Progenitor cell of endocrine pancreas (in vitro differentiated cells): ENCODE measurements at places on chromosomes 7 and 10. TPM values are rescaled to one million over a fixed set of nuclear protein-coding genes. Genes with fewer than 3 reads are reported as not detected.
A peak's percentile ranks its signal among the peaks of the same experiment; 100 is the strongest.

DNA sequence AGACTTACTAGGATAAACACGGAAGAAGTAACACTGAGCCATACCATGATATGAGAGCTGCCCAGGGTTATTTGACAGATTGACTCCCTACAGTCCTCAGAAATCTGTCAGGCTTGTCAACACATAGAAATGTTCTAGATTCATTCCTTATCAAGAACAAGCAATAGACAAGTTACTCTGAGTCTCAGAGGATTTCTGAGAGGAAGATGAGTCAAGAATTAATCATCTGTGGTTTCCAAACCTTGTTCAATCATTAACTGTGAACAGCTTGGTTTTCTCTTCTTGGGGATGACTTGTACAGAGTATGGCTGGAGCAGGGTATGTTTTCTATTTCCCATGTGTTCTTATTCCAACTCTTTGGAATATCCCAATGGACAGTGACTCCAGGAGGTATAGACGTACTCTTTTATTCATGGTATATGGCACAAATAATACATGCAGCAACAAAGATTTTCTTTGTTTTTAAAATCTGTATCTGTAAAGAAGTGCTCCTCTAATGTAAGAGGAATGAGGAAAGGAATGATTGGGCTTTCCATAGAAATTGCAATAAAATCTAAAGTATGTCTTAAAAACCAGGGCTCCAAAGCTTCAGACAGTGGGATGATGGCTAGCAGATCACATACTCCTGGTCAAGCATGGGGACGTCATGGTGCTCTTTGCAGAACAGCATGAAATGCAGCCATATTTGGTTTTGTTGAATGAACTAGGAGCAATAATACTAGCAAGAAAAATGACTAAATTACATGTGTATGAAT, 11.9 kb upstream of the SFR1 start:
- H3K36me3 ChIP-seq, result no peaks in the 10 kb centered on the region
- H3K4me1 ChIP-seq, result peaks cover 10% of the 10 kb centered on the region
- no peaks in the 10 kb centered on the region for H3K27me3 ChIP-seq
- H3K27ac ChIP-seq, result no peak overlapping the region
- no peak for DNase-seq

GRCh38 chr7:112444505-112444904, 5.8 kb upstream of the IFRD1 start:
- no peak overlapping the region for H3K27ac ChIP-seq
- no peaks in the 10 kb centered on the region for H3K36me3 ChIP-seq
- no peak for DNase-seq
- H3K27me3 ChIP-seq, result no peaks in the 10 kb centered on the region

- no peak overlapping the region for H3K4me3 ChIP-seq
- H3K27me3 ChIP-seq, result no peaks in the 10 kb centered on the region
- no peak for DNase-seq
- peaks cover 22% of the 10 kb centered on the region for H3K36me3 ChIP-seq
Observed at GRCh38 chr7:131431289-131431688, 103.6 kb downstream of the MKLN1 start.

DNA sequence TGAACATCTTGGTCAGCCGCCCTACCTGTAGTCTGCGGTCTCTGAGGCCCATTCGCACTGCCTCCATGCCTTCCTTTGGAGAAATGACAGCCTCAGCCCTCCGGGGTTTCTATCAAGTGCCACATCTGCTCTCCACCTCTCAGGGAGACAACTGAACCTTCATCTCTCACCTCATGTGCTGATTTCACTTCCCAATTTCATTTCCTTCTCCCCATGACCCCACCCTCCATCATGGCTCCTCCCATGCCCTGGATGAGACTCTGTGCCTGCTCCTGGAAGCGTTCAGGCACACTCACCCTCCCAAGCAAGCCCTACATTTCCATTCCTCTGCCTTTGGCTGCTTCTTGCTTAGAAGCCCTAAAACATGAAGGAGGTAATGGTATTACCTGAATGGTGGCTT, 7.8 kb upstream of the SCD start:
- H3K4me3 ChIP-seq, result no peak overlapping the region
- no peak for DNase-seq
- H3K4me1 ChIP-seq, result peaks cover 21% of the 10 kb centered on the region
- H3K27ac ChIP-seq, result no peak overlapping the region
- H3K27me3 ChIP-seq, result peaks cover 2% of the 10 kb centered on the region
- no peaks in the 10 kb centered on the region for H3K36me3 ChIP-seq

GRCh38 chr10:93189944-93190343, 116.3 kb downstream of the CYP26A1 start:
- H3K4me1 ChIP-seq, result peaks cover 9% of the 10 kb centered on the region
- peak overlapping the region; percentile 37 for H3K27ac ChIP-seq
- no peaks in the 10 kb centered on the region for H3K27me3 ChIP-seq
- no peaks in the 10 kb centered on the region for H3K36me3 ChIP-seq
- no peak for DNase-seq

FEZF1 gene
- total RNA-seq, result not detected in 2 replicates
